M059J (cell line): ENCODE measurements at places on chromosomes 2 and 18.

DNA sequence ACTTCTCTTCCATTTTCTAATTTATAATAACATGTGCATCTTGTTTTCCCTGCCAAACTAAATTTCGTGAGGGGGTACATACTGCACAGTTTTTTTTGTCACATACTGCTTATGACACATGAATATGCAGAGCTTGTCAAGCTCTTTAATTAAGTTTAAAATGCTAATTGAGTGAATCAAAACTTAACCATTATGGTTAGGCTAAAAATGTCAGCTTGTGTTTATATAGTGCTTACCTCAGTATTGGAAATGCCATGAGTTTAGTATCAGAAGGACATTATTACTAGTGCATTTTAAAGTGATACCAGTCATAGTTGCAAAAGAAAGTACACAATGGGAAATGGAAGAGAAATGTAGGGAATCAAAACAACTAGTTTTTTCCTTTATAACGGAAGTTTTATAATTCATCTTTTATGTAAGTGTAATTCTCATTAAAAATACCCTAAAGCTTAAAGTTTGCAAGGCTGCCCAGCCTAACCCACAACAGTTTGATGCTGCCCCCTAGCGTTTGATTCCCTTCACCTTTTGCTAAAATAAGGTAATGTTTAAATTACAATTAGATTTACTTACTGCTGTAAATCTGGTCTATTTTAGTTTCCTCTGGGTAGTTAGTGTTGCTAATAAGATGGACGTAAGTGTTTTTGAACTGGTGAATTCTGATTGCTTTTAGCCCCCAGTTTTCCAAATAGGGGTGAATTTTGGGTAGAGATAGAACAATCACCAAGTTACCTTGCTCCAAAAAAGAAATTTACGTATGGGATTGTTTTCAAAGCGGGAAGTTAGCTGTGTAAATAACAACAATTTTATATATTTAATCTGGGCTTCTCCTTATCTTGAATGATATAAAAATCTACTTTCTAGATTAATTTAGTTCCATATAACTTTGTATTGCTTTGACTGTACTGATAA, 3.2 kb downstream of the SLC39A10 start:
- peak; percentile 68 for DNase-seq

GRCh38 chr2:7726989-7727388, 809.8 kb downstream of the RNF144A start:
- no peak for DNase-seq

GRCh38 chr2:101793277-101793969, 95.9 kb downstream of the MAP4K4 start:
- no peak for DNase-seq

- DNase-seq = no peak
Measured at GRCh38 chr2:157698430-157698829, 69.8 kb upstream of the ACVR1C start.

GRCh38 chr2:129757915-129758783, 221.3 kb upstream of the RAB6C start:
- peak; percentile 3 for DNase-seq

GRCh38 chr2:190607014-190607597, 41.8 kb upstream of the NAB1 start:
- DNase-seq = peak; percentile 71

DNA sequence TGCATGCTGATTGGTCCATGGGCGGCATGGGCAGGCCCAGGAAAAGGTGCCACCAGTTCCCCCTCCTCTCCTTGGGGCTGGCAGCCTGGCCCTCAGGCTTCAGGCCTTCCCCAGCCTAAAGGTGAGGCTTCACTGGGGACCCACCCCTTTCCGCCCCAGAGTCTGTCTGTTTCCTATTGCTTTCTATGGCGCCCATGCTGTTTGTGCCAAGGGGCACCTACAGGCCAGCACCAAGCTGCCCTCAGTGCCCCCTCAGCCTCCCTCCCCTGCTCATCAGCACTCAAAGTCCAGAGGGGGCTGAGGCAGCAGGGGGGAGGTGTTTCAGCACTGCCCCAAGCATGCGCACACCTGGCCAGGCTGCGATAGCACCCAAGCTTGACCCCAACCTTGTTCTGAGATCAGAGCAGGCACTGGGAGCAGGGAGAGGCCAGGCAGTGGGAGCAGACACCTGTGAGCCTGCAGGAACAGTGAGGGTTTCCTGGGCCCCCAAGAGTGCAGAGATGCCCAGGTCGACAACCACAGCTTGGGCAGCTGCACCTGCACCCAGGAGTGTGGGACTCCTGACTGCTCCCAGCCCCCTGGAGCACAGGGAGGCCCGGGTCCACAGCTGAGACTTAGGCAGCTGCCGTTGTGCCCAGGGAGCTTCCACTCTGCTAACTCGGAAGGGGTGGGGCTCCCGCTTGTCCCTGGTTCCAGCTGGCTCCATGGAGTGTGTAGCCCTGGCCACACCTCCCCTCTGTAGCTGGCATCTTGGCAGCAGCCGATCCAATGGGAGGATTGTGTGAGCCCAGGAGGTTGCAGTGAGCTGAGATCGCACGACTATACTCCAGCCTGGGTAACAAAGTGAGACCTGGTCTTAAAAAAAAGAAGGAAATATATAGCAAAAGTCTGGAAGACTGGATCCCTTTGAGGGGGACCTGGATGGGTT, 69.1 kb downstream of the NCAPH start:
- peak; percentile 26 for DNase-seq

DNA sequence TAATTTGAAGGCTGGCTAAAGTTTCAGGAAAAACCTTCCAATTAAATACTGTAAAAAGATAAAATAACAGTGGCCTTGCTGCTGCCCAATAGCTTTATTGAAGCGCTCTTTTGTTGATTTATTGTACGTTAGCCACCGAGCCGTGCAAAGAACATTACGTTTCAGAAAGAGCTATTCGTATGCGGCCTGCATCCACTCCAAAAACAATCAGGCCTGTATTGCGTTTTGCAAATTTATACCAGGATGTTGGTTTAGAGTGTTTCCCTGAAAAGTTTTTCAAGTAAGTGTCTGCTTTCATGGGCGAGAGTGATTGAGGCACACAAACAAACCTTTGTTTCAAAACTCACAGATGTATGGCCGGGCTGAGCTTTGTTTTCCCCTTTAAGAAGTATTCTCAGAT, 257.2 kb upstream of the SALL3 start:
- no peak for DNase-seq

DNA sequence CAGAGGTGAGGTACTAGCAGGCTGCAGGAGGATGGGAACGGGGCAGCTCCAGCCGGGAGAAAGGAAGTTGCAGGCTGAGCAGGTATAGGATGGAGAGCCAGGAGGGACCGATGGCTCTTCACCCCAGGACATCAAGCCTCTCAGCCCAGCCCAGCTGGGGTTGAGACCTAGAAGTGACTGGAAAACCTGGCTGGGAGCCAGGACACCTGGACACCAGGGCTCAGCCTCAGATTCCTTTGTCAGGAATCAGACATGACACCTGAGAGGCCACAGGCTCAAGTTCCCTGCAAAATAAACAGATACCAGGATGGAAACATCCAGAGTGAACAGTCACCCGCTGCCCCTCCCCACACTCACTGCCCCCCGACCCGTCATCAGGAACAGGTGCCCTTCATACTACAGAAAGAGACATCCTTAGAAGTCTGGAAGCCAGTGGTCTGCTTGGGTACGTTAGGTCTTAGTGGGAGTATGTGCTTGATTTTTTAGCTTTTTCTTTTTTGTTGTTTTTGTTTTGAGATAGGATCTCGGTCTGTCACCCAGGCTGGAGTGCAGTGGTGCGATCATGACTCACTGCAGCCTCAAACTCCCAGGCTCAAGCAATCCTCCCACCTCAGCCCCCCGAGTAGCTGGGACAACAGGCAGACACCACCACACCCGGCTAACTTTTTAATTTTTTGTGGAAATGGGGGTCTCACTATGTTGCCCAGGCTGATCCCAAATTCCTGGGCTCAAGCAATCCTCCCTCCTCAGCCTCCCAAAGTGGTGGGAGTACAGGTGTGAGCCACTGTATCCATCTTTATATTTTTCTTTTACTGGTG, 95.7 kb upstream of the STPG4 start:
- peak; percentile 45 for DNase-seq

DNA sequence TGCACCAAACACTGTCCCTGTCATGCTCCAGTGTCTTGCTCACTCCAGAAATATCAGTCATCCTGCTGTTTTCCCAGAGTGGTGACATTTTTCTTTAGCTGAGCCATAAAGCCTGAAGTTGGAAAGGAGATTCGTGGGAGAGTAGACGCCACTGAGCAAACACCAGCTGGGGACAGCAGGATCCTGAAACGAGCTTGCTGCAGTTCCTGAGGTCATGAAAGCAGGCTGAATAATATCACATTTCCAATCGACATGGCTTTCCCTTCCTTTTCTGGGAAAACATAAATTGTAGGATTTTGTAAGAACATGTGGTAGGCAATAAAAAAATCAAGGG, 276.4 kb downstream of the CDCA7 start:
- DNase-seq = no peak

- DNase-seq = no peak
Measured at GRCh38 chr18:79991494-79991893, 3.1 kb upstream of the TXNL4A start.

DNA sequence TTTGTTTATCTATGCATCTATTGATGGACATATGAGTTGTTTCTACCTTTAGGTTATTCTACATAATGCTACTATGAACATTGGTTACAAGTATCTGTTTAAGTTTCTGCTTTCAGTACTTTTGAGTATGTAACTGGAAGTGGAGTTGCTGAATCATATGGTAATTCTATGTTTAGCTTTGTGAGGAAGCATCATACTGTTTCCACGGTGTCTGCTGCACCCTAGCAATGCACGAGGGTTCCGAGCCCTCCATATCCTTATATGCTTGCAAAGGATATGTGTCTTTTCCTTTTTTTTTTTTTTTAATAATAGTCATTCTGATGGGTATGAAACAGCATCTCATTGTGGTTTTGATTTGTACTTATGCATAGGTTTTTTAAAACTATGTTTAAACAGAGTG, 83.7 kb downstream of the FMNL2 start:
- no peak for DNase-seq

GRCh38 chr2:60092781-60093180, 460.7 kb downstream of the BCL11A start:
- no peak for DNase-seq

DNA sequence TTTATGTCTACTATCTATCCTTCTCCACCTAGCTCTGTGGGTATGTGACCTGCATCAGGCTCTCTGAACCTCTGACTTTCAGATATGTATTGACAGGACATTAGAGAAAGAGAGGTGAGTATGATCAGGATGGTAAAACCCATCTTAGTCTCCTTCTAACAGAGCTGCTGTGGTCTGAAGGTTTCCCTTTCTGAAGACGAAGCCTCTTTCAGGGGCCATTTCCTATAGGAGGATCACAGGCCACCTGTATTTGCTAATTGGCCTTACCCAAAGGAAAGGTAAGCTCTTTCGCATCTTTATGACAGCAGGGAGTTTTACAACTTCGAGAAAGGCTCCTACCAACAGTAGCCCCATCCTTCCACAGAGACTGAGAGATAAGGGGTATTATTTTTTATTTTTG, 442.9 kb downstream of the KCNJ3 start:
- no peak for DNase-seq
